ENCODE measurements at places on chromosomes 1 and 21.

DNA sequence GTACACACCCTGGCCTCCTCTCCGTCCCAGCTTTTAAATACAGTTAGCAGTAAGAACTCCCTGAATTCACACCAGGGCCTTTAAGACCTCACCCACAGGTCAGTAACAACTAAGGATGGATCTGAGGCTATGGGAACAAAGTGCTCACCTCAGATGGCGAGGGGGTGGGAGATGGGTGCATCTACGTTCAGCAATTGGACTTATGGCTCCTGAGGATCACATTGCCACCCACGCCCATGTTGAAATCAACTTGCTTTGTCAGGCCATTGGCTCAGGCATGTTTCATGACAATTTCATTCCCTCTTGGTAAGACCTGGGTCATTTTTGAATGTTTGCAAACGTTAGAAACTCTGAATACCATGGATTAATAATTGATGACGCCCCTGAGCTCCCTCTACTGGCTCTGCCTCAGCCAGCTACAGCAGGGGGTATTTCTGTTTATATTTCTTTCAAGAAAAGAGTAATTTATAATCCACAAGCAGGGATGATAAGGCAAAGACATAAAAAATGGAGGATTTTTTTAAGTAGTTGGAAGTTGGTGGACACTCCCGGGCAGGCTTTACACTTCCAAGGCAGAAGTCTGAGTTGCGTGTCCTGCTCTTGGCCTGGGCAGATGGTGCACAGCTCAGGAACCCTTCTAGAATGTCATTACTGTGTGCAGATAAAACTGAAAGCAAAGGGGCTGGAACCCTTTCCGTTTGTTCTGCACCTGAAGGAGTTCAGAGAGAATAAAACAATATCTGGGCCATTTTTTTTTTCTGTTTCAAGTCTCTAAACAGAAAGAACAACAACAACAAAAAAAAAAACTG is 13.7 kb upstream of the LBR start:
- DNase-seq: no peak

DNA sequence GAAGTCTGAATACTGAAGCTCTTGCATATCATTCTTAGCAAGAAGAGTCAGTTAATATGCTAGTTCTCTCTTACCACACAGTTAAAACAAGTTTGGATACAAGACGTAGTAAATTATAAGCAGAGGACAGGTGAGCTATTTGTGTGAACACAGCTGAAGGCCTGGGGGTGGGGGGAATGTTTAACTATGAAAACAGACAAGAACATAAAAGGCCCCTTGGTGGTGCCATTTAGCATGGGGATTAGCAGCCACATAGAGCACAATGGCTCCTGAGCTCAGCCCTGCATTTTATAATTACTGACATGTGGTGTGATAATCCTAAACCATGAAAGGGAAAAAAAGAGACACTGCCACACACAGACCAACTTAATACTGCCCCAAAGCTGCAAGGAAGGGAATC is 94.8 kb downstream of the TGFBR3 start:
- DNase-seq: no peak

GRCh38 chr1:151838222-151839081 is 1.2 kb downstream of the C2CD4D start:
- DNase-seq: no peak

DNA sequence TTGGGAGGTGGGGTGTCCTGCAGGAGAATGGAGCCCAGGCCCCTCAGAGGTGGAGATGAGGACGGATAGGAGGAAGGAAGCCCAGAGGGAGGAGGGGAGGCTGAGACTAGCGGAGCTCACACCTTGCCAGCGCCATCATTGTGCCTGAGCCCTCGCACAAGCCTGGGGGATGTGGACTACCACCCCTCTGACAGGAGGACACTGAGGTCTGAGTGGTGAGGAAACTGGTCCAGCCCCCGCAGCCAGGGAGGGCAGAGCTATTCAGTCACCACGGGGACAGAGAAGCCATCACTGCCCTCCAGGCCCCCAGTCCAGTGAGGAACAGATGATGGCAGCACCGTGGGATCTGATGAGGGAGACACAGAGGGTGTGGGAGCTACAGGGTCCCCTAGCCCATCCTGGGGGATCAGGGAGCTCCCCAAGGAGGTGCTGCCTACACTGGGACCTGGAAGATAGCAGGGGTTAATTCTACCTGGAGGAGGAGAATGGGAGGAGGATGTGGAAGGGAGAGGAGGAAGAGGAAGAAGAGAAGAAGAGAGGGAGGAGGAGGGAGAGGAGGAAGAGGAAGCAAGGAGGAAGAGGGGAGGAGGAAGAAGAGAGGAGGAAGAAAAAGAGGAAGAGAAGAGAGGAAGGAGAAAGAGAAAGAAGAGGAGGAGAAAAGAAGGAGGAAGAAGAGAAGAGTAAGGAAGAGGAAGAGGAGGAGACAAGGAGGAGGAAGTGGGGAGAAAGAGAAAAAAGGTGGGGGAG is 31.0 kb downstream of the MATN1 start:
- no peak for DNase-seq

DNA sequence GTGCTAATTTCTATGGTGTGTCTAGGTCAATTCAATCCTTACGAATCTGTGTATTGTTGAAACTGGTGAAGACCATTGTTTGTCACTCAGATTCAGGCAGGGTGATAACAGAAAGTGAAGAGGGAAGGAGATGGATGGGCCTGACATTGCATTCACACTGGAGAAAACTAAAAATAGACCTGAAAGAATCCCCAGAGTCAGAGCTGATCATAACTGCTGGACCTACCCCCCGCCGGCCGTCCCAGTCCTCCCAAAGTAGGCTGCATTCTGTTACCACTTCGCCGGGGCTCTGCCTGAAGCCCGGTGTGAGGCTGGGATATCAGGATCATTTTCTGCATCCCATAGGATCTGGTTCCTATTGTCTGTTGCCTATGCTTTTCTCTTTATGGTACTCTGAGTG is 121.1 kb downstream of the NUF2 start:
- no peak for DNase-seq

GRCh38 chr1:78255846-78256245 is 210.1 kb downstream of the GIPC2 start:
- no peak for DNase-seq

Data from foreskin keratinocyte (primary cell).